OCI-LY7 (cell line): ENCODE measurements at places on chromosomes 12 and 14. TPM values are rescaled to one million over a fixed set of nuclear protein-coding genes. Genes with fewer than 3 reads are reported as not detected.

DNA sequence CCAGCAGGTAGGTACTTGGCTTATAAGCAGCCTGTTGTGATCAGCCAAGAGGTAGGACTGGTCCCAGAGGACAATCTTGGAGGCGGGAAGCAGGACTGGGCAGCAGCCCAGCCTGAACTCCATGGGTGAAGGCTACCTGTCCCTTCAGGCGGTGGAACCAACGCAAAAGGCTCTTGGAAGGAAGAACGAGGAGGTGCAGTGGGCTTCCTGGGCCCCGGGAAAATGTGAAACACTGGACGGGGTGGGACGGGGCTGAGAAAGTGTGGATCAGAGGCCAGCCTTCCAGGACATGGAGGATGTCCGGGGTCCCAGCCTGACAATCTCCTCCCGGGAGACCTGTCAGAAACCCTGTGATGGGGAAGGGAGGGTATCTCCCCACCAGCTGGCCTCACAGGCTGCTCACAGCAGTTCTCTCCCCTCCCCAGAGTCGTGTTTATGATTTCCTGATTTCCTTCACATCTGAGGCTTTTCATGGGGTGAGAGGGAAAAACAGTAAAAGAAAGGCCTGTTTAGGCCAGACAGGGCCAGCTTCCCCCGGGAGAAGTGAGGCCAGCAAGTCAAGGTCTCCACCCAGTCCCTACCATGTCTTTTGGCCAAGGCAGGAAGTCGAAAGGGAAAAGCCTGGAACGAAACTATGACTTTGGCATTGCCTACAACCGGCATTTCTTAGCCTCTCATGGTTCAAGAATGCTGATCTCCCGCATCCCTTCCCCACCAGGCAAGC lies 11.3 kb downstream of the CMKLR1 start:
- DNase-seq = no peak

DNA sequence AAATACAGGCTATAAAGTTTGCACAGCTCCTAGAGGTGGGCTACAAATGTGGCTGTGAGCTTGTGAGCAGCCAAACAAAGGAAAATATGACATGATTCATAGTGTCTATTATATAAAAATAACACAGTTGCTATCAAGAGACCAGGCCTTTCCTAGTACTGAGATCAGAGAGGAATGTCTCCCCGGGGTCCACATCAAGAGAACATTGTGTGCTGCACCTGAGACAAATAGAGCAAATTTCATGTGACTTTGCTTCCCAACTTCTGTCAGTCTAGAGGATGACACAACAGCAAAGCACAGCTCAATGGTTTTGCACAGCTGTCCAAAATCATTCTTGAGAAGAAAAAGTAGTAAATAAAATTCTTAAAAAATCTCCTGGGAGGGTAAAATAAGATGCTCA lies 297.5 kb upstream of the PRKD1 start:
- no peak for DNase-seq

DNA sequence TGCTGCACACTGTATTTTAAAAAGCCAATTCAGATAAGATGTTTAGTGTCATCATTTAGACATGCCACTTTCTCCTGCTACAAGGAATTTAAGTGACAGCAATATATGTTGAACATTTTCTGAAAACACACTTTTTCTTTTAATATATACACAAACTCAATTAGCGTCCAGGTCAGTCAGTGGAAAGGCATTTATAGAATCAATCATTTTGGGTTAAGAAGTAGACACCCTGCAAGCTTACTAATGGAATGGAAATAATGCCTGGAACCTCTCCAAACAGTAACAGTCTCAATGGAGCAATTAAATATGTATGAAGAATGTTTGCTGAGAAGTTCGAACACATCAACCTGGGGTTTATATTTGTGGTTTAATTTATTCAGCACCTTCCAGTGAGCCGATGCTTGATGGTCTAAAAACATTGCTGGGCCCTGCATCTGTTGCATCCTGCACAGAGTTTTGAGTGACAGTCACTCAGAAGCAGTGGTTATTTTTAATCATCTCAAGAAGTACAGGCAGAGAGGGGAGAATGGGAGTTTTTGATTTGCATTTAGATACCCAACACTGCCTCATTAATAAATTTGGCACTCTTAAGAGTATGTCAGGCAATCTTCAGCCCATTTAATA lies 410.7 kb downstream of the TMEM117 start:
- DNase-seq = no peak

GRCh38 chr12:122111089-122111641 lies 32.6 kb downstream of the MLXIP start:
- no peak for DNase-seq

- no peak for DNase-seq
Measured at GRCh38 chr12:12197128-12197527, 69.7 kb downstream of the LRP6 start.

DNA sequence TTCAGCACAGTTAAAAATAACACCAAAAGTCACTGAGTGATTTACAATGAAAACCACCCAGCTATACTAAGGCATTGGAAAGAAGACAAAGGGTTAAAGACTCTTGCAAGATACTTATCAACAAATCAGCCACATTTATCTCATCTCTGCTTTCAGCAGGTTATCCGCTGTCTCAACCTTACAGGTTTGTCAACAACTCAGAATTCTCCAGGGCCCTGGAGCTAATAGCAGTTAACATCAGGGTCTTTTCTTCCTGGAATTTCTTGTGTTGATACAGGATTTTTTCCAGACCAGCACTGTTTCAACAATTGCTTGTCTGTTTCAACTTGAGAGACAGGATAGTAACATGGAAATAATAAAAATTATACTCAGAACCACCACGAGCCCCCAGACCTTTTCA lies 3.5 kb downstream of the PKP2 start:
- no peak for DNase-seq

GRCh38 chr12:568486-568885 lies 94.8 kb downstream of the NINJ2 start:
- DNase-seq = no peak

DNA sequence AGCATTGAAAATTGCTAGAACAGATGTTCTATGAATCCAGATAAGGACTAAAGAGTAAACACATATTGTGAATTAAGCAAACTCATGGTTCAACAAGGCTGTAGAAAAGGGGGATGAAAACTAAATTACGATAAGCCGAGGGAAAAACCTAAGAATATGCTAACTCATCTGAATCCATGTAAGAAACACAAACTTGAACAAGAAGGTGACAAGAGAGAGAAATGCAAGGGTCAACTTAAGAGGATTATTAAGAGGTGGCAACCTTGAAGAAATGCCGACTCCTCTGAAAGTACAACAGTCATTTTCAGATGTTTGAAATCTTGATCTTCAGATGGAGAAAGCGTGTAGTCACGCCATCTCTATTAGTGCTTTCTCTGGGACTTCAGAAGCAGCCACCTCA lies 128.6 kb downstream of the TTC7B start:
- no peak for DNase-seq

DNA sequence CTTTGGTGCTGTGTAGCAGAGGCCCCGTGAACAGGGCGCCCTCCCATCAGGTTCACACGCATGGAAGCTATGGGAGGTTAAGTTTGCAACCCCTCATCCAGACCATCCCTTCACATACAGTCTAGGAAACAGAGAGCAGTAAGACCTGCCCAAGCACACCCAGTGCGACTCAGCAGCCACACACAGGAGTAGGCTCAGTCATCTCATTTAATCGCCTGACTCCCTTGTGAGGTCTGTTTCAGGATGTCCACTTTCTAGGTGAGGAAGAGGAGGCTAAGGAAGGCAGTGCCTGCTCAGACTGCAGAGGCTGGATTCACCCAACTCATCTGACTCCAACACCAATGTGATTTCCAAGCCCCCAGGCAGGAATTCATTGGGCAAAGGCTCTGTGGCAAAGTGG lies 11.9 kb downstream of the BDKRB1 start:
- no peak for DNase-seq

CBLN3 gene
- total RNA-seq = 6.7 and 7.9 TPM in 2 replicates

ACOT2 gene
- 6.8 and 7.9 TPM in 2 replicates for total RNA-seq

ACTR10 gene
- 59.9 and 60.4 TPM in 2 replicates for total RNA-seq

RPL10L gene
- not detected in 2 replicates for total RNA-seq

WDR20 gene
- total RNA-seq = 31.0 and 40.6 TPM in 2 replicates

TMEM132C gene
- total RNA-seq = not detected in 2 replicates

PAH gene
- total RNA-seq = not detected in 2 replicates
